CD4-positive, alpha-beta T cell treated with Interleukin-6 at 100 ng/mL for 8 hours (primary cell): ENCODE measurements at places on chromosomes 13 and 19.
A peak's percentile ranks its signal among the peaks of the same experiment; 100 is the strongest.

DNA sequence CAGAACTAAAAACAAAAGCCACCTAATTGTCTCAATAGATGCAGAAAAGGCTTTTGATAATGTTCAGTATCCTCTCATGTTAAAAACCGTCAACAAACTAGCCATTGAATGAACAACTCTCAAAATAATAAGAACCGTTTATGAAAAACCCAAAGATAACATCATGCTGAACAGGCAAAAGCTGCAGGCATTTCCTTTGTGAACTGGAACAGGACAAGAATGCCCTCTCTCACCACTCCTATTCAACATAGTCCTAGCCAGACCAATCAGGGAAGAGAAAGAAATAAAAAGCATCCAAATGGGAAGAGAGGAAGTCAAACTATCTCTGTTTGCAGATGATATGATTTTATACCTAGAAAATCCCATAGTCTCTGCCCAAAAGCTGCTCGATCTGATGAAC, 179.6 kb upstream of the EDNRB start:
- DNase-seq = no peak

DNA sequence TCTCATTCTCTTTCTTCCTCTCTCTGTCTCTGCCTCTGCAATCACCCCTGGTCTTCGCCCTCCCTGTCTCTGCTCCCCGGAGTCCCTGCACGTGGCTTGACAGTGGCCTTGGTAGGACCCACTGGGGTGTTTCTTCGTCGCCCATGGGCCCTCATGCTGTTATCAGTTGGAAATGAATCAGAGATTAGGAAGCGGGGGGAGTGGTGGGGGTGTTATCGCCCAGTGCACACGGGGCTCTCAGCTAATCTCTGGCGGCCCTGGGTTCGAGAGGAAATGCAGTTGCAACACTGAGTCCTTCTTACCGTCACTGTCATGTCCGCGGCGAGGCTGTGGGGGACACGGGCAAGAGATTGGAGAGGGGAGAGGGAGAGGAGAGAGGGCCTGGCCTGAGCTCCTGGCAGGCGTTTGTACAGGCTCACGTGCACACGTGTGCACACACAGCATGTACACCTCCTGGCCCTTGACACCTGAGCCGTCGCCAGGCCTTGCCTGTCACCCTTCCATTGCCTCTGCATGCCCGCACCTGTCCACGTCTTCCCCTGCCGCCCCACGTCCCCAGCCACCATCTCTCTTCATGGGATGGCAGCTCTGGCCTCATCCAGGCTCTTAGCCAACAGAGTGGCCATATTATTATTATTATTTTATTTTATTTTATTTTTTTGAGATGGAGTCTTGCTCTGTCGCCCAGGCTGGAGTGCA, 37.8 kb upstream of the SLC7A10 start:
- no peak for DNase-seq

GRCh38 chr19:14495672-14496028, 277 bp downstream of the GIPC1 start:
- no peak for DNase-seq

GRCh38 chr13:26050568-26051230, 1.1 kb downstream of the SHISA2 start:
- DNase-seq = no peak

DNA sequence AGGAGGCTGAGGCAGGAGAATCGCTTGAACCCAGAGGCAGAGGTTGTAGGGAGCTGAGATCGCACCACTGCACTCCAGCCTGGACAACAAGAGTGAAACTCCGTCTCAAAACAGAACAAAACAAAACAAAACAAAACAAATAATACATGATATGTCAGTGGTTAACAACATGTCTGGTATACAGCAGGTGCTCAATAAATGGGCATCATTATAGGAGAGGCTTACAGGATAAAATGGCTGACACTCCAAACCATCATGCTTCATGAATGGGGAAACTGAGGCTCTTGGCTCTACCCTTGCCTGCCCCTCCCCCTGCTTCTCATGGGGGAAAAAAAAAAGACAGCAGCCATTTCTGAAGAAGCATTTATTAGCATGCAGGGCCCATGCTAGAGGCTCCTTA, 3.0 kb upstream of the RAB3D start:
- DNase-seq = no peak

- DNase-seq = no peak
Measured at GRCh38 chr13:49082653-49083536, 107.2 kb downstream of the FNDC3A start.

DNA sequence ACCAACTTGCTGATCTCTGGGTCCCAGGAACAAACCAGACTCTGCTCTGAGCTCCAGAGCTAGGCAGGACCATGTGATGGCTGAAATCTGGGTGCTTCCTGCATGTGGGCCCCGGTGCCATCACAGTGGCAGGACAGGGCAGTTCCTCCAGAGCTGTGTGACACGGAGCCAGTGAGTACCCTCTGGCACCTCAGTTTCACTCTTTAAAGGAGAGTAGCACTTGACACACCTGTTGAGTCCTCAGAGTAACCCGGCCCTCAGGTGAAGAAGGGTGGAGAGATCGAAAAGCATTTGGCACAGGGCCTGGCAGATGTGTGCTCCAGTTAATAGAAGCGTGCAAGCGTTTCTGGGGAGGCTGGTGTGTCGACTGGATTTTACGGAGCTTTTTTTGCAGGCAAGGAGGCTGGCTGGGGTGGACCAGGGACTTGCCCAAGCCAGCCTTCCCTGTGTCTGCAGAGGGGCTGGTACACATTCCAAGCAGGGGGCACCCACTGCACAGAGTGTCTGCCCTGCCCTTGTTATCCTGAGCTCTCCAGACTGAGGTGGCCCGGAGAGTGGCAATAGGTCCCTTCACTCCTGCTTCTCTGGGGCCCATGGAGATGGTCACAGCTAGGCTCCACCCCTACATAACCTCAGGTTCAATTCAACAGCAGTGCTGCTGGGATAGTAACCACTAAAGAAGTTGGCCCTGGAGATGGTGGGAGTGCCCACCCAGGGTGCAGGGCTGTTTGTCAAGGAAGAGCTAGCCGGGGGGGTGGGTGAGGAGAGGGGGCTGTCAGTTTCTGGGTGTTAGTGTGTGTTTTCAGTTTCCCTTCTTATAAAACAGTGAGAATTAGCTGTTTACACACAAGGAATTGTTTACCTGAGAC, 8.3 kb downstream of the RPS19 start:
- DNase-seq = no peak

DNA sequence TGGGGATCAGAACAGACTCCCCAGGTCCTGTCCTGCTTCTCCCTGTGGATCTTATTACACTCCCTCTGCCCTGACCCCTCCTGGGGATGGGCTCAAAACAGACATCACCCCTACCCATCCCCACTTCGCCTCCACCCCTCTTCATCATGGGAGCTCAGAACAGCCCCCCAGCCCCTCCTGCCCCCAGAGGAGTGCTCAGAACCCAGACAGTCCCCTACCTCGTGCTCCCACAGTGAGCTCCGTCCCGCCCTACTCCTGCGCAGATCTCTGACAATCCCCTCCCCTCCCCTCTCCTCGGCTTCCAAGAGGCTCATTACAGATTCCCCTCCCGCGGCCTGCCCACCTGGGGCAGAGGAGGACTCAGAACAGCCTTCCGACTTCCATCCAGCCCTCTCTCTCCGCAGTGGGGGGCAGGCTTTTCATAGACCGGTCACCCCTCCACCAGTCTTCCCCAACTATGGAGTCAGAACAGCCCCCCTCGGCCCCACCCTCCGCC, 6.1 kb downstream of the NXNL1 start:
- no peak for DNase-seq

DNA sequence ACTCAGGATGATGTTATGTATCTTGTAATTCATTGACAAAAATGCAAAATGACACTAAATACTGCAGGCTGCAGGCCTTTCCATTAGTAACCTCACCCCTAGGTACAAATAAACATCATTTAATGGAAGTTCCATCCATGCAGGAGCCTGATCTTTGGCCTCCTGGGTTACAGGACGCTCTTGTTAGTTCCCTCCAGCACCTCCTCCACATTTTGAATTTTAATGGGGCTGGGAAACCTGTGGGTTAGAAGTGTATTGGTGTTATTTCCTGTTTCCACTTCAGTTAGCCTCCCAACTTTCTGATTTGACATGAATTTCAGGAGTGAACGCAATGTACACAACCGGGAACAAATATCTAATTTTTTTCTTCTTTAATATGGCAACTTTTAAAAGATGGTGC, 237.1 kb upstream of the ARGLU1 start:
- DNase-seq = no peak

DNA sequence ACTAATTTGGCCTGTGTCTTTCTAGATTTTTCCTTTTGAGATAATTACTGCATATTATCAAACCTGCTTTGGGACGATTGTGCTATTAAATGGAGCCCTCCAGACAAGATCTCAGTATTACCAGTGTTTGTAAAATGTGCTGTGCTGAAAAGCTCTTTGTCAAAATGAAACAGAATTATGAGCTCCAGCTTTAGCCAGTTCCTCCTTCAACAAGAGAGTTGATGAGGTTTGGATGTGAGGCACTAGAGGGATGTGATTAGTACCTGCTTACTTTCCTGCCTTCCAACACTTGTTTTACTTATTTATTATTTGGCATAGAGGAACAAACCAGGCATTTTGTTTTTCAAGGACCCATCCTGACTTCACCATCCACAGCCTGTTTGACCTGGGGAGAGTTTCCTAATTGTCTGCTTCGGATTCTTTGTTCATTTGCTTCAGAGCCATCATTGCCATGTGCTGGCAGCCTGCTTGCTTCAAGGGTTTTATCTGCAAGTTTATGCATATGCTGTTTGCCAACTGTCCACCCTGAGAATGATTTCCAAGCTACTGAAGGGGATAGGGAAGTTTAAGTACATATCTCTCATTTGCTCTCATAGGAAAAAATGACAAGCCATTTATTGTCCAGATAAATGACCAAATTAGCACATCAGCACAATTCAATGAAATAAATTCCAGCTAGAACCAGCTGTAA, 32.9 kb upstream of the CPB2 start:
- no peak for DNase-seq

DNA sequence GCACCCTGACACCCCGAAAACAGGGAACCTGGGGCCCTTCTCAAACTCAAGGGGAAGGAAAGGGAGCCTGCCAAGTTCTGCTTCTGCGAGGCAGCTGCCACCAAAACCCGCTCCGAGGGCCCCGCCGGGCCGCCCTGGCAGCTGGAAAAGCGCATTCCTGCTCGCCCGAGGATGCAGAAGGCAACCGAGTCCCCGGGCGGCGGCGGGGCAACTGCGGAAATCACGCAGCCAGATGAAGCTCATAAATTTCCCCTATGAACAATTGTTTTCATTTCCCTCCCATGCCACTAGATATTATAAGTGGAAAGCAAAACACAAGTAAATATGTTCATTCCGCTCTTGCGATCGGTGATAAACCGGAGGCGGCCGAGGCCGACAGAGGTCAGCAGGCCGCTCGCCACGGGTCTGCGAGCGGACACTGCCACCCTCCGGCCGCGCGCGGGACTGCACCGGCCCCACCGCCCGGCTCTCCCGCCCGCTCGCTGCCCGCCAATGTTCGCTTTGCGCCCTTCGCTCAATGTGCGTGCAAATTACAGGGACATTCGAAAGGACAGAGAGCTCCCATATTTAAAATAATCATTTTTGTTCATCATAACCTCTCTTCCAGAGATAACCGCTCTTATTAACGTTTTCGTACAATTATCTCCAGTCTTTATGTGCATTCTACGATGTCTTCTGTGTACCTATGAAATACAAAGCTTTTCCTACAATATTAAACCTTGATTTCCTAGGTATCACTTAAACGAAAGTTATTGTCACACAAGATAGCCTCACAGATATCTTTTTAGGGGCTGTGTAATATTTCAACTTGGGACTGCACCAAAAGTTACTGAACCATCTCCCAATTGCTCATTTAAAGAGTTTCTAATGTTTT, 120.8 kb upstream of the ZNF507 start:
- DNase-seq = peak; percentile 26

DNA sequence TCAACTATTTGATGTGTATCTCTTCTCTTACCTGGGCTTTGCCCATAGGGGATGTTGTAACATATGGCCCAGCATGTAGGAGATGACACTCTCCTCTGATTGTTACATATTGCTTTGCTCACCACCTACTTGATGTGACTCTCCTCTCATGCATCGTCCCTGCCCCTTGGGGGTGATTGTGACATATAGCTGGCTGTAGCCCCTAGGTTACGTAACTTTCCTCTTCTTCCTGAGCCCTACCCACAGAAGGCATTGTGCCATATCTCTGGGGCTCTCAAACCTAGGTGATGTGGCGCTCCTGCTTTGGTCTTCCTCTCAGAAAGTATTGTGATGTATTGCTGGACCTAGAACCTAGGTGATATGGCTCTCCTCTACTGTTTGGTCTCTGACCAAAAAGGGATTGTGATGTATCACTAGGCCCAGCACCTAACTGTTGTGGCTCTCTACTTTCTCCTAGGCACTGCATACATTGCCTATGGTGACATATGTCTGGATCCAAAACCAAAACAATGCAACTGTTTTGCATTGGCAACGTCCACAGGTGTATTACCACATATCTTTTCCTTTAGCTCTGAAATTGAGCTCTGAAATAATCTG, 71.9 kb upstream of the ZNF724 start:
- no peak for DNase-seq

DNA sequence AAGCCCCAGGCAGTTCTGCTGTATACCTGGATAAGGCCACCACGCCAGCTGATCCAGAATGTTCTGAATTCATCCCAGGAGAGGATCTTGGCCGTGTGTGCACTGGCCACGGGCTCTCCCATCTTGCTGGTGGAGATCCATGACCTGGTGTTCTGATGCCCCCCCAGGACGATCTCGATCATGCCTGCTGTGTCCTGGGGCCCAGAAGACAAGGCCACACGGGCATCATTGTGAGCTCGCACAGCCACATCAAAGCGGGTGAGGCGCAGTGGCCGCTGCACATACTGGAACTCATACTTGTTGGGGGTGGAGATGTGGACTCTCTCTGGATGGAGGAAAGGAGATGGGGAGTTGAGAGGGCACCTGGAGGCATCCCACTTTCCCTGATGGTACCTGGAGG, 40.1 kb downstream of the F2RL3 start:
- DNase-seq = no peak

DNA sequence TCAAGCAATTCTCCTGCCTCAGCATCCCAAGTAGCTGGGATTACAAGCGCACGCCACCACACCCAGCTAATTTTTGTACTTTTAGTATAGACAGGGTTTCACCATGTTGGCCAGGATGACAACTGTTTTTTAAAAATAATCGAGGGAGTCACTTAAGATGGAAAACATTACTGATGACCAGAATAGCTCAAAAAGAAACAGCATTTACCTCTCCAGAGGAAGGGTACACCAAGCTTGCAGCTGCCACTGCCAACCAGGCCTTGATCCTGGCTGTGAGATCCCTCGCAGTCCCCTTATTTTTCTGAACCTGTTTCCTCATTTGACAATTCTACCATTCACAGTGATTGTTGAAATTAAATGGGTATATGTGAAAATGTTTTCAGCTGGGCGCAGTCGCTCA, 14.5 kb downstream of the PDCD5 start:
- DNase-seq = no peak

DNA sequence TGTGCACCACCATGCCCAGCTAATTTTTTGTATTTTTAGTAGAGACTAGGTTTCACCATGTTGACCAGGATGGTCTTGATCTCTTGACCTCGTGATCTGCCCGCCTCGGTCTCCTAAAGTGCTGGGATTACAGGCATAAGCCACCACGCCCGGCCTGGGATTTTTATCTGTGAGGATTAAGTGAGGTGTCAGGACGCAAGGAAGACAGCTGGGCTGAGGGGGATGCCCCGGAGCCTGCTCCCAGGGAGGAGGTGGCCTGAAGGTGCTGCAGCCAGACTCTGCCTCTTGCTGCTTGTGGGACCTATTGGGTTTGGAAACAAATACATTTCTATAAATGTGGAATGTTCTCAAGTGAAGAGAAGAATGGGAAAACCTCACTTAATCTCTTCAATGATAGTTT, 131.6 kb downstream of the OLFM4 start:
- DNase-seq = no peak

- no peak for DNase-seq
Measured at GRCh38 chr13:29578300-29579085, 17.0 kb downstream of the SLC7A1 start.
